ENCODE measurements at places on chromosomes 1 and 21.

GRCh38 chr1:207866471-207867135 is 44.3 kb downstream of the CD34 start:
- DNase-seq: no peak

DNA sequence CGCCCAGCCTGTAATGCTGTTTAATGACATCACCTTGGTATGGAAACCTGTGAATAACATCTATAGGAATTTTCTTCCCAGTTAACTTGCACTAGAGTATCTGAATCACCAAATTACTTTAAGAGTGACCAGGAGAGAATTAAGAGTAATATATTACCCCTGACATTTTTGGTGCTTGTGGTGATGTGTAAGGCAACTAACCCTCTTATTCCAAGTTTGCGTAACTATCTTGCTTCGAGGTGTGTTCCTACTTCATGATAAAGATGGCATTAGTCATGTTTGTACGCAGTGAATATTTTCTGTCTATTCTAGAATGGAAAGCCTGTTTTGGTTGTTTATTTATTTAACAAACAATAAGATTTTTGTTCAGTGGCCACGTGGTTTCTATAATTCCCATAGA is 131.3 kb downstream of the ZP4 start:
- DNase-seq: no peak

- DNase-seq: no peak
These were observed 69.4 kb downstream of the VAV3 start for GRCh38 chr1:107895403-107896191.

DNA sequence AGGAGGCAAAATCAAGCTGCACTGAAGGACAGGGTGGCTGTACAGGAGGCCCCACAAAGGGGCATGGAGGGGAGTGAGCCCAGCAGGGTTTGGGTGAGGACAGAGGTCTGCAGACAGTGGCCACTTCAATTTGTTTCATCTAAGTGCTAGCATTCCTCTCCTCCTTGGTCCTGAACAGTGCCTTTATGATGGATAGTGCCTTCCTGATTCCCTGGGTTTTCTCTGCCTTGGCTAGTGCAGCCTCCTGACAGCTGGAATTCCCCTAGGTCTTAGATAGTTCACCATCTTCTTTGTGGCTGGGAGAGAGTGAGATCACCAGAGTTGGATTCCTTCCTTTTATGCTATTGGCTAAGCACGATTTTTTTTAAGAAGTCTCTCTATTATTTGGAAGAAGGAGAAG is 3.8 kb upstream of the HPCAL4 start:
- DNase-seq: no peak
